Activated gamma-delta T cell treated with anti-CD3 and anti-CD28 coated beads, Interleukin-2, amount 50 U/mL, for 16 hours (primary cell): ENCODE measurements at places on chromosomes 5 and 9.

- DNase-seq = no peak
These were observed 1.5 kb downstream of the SHROOM1 start for GRCh38 chr5:132828846-132829494.

GRCh38 chr9:81465468-81466011 is 223.8 kb downstream of the TLE1 start:
- DNase-seq = no peak

GRCh38 chr5:102283102-102283797 is 12.8 kb downstream of the SLCO4C1 start:
- DNase-seq = no peak

- no peak for DNase-seq
These were observed 2.3 kb downstream of the CCDC69 start for GRCh38 chr5:151221574-151221973.

DNA sequence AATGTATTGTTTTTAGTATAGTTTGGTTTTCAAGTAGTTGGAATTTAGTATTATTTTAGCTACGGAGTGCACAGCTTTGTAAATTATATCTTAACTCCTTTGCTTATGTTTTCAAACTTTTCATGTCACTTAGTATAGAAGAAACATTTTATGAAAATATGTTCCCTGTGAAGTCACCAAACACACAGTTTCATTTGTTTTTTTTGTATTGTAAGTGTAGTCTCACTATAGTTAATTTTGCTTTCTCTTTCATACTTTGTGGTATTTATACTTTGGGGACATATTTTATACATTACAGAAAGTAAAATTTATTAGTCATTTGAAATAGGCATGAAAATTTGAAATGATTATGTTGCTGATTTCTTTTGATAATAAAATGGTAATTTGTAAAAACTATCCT is 5.0 kb downstream of the CHSY3 start:
- no peak for DNase-seq

DNA sequence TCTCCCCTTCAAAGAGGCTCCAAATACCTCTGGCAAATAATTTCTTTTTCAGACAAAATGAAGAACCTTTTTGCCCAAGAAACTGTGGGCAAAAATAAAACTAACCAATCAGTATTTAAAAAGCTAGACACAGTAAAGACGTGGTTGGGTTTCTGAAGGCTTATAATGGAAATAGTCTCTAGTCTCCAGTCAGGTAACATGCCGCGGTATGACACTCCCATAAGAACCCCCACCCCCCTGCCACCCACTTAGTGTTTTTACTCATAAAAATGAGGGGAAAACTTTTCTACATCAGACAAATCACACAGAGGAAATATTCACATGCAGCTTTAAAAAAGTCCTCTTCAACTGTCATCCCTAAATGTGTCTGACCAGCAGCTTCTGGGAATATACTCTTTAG is 105.3 kb downstream of the THBS4 start:
- DNase-seq = no peak

GRCh38 chr9:98570055-98570454 is 138.7 kb downstream of the GABBR2 start:
- DNase-seq = no peak

DNA sequence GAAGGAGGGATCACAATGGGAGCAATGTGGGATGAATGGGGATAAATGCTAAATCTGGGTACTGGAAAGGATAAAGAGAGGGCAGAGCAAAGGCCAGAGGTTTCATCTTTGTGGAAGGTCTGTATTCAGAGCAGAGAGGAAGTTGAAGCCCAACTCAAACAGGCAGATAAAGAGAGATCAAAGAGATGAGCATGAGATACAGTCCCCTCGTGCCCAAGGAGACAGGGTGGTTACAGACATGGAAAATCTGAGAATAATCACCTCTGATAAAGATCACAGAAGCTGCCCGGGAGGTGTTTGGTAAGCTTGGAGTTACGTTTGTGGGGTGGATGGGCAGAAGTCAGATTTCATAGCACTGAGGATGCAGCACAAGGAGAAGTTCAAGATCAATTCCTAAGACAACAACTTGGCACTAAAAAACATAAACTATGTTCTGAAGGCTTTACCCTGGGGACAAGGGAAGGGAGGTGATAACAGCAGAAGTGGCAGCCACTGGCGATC is 459 bp upstream of the ERAP2 start:
- no peak for DNase-seq

DNA sequence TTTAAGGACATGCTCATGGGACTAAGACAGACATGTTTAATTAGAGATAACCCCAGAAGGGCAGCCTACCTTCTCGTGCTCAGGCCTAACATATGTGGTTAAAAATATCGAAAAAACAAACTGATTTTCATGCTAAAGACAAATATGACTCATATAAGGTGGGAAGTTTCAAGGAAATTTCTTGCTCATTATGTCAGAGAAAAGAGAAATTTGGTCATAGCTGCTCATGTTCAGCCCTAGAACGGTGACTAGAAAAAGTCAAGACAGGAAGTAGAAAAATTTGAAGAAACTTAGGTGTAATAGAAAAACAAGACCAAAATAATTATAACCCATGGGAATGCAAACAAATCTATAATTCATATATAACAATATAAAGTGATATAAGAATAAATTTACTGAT is 120.6 kb downstream of the PRDM9 start:
- DNase-seq = no peak

- DNase-seq = no peak
These were observed 97.8 kb downstream of the C5orf15 start for GRCh38 chr5:133870661-133871060.

- no peak for DNase-seq
These were observed 26.6 kb downstream of the IDNK start for GRCh38 chr9:83649515-83649914.

DNA sequence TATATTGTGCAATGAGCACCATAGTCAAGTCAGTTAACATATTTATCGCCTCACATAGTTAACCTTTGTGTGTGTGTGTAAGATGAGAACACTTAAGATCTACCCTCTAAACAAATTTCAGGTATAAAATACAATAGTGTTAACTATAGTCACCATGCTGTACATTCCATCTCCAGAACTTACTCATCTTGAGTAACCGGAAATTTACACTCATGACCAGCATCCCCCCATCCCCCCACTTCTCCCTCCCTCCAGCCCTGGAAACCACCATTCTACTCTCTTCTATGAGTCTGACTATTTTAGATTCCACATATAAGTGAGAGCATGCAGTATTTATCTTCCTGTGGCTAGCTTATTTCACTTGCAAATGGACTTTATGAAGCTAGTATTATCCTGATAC is 40.3 kb downstream of the ZNF354A start:
- no peak for DNase-seq
